Fibroblast of upper back skin (primary cell): ENCODE measurements at places on chromosomes 6 and 20.
A peak's percentile ranks its signal among the peaks of the same experiment; 100 is the strongest.

DNA sequence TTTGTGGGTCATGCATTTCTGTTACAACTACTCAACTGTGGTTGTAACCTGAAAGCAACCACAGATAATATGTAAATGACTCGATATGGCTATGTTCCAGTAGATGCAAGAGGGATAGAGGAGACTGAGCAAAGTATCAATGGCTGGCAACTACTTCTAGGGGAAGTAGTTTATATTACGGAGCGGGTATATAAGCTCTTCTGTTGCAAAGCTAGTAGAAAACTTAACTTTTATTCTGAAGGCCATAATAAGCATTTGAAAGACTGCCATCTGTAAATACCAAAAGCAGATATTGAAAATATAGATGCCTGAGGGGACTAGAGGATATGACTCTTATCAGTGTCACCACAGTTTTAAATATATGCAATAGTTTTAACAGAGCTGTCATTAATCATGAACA is 655.3 kb downstream of the PHF3 start:
- DNase-seq: peak; percentile 52

- peak; percentile 55 for DNase-seq
Observed at GRCh38 chr20:14264869-14265268, 72.5 kb downstream of the FLRT3 start.

GRCh38 chr6:14454473-14454775 is 336.9 kb downstream of the CD83 start:
- no peak for DNase-seq

DNA sequence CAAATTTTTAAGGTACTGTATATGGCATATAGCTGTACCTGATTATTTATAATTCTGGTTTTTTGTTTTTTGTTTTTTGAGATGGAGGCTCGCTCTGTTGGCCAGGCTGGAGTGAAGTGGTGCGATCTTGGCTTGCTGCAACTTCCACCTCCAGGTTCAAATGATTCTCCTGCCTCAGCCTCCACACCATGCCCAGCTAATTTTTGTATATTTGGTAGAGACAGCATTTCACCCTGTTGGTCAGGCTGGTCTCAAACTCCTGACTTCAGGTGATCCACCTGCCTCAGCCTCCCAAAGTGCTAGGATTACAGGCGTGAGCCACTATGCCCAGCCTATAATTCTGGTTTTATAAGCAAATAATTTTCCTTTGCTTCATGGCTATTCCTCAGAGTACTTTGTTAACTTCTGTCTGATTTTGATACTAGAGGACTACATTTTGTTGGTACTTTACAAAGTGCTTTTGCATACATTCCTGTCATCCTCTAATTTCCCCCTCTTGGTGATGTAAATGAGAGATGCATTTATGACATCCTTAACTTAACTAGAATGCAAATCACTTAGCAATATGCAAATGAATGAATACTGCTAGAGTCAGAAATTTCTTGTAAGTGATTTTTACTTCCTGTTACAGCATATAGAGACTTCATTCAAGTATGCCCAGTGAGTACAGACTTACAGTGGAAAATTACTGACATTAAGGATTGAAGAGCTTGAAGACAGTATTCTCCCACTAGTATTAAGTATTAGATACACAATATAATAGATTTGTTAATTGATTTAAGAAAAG is 35.7 kb upstream of the ARID1B start:
- DNase-seq: no peak

- peak; percentile 87 for DNase-seq
Observed at GRCh38 chr20:19964289-19965265, 52.6 kb upstream of the NAA20 start.

GRCh38 chr6:72720464-72720863 is 98.6 kb downstream of the KCNQ5 start:
- DNase-seq: peak; percentile 58

DNA sequence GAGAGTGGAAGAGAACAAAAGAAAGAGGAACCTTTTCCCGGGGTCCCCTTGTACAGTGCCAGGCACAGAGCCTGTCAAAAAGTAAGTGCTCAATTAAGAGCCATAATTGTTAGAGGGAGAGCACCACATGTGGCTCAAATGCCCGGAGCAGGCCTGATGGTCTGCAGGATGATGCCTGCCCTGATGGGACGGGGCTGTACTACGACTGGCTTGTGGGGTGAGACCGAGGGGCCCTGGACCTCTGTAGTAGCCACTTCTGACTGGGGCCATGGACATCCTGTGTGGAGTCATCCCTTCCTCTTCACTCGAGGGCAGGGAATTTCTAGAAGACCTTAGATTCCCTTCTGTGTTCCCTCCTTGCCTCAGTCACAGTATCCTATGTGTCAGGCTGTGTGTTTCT is 47.9 kb downstream of the KCNK5 start:
- DNase-seq: no peak

GRCh38 chr6:168179702-168180382 is 100.8 kb upstream of the FRMD1 start:
- DNase-seq: no peak

DNA sequence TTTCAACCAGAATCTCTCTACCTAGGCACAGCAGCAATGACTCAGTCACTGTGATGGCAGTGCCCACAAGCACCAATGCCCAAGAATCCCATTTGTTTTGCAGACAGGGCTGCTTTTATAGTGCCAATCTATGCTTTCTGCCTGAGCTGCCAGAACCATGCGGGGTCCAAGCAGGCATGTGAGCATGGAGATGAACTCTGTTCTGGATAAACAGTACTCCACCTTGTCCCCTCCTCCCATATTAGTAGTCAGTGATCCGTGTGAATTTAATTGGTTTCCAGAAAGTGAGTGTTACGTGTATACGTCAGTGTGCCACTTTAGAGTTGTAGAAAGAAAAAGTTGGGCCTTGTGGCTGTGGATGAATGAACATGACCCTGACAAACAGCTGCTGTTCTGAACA is 79.4 kb downstream of the SASH1 start:
- no peak for DNase-seq

- no peak for DNase-seq
Observed at GRCh38 chr6:109722011-109722410, 30.9 kb downstream of the FIG4 start.

DNA sequence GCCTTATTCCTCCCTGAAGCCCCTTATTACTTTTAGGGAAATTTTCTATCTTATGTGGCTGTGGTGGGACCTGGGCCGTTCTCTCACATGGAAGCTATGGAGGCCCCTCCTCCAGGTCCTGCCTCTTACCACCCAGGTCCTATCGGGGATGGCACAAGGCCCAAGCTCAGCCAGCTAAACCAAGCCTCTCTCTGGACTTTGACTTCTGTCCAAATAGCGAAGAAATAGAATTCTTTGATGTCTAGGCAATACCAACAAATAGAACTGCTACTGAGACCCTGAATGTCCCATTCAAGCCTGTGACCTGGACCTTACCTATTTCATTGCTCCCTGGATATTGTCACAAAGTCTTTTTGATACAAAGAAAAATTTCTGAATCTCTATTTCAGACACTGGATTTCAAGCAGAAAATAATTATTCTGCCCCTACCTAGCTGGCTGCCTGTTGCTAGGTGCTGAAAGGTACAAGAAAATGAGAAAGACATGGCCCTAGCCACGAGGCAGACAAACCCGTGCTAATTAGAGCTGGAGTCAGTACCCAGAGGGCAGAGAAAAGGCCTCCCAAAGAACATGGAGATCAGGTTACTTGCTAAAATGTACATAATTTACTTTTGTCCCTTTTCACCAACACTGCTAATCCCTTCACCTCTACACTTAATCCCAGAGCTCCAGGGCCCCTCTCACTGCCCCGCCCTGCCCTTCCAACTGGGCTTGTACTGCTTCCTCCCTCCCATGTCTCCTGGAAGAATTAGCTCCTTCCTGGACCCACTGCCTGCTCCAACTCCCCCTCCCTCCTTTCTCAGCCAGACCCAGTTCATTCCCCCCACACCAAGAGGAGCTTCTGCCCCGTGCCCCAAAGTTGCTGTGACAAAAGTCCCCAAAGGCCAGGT is 15.5 kb upstream of the NNAT start:
- DNase-seq: no peak

DNA sequence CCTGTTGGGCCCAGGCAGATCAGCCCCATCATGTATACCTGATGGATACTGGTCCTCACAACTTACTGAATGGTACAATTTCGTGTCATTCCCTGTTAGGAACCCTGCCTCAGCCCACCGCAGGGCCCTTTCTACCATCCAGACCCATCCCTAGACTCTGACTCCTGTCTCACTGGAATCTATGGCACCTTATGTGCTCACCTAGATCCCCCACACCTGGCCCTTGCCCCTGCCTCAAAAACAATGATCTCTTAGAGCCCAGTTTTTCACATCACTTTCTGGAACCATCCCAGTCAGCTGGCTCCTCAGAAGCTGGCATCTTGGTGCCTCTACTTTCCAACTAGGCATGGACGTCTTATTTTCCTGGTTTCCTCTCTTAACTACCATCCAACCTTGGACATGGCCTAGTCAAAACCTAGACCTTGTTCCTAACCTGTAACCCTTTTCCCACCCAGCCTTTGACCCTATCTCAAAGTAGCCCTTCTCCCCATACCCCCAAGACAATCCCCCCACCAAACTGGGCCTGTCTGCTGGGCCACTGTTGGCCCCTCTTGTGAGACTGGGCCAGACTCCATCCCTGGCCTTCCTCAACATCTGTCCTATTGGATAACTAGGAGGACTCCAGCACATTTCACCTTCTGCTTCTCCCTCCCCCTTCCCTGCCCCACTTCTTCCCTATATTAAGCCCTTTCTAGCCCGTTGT is 981 bp downstream of the HM13 start:
- no peak for DNase-seq

DNA sequence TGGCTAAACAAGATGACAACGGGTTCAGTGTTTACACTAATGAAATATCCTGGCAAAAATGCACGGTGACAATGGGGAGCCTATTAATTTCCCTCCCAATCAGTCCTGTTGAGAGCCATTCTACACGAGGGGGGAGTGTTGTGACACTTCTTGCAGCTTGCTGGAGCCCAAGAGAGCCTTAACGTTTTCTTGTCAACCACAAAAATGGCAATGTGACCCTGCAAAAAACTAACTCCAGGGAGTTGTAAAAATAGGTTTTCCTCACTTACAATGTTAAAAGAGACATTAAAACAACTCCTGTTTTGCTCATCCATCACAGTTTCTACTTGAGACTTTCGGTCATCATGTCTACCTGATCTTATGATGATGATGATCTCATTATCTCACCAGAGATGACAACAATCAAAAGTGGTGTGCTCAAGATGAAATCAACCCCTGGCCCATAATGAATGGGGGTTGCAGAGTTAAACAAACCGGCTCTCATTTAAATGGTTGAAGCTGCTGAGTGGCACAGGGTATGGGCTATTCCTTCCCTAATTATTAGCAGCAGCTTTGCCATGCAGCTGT is 57.9 kb downstream of the GJA10 start:
- no peak for DNase-seq

DNA sequence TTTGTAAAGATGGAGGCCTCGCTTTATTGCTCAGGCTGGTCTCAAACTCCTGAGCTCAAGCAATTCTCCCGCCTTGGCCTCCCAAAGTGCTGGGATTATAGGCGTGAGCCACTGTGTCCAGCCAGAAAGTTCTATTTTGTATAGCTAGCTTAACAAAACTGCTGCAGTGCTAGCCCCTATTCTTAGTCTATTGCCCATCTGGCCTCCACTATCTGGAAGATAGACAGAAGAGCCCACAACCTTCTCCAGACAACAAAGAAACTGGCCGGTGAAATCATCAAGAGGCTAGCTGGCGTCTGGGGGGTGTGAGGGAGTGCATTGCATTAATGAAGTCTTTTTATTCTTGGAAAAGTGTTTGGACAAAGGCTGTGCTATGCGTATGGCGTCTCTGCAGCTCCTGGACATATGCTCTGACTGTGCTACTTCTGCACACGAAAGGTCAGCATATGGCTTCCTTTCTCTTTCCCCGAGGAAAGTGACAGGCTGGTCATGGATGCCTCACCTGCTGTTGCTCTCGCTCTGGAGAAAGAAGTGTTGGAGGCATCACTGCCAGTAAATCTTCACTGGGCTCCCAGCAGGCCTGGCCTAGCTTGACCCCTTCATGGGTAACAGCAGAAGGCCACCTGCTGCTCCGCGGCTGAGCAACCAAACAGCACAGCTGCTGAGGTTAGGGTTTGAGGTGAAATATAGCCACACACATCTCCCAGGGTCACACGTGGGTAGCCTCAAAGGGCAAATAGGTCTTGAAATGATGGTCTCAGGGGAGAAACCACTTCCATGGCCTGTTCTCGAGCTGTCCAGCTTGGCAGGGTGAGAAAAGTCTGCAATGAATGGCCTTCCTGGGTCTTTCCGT is 95.1 kb upstream of the IYD start:
- no peak for DNase-seq

- peak; percentile 95 for DNase-seq
Observed at GRCh38 chr6:1325461-1326309, 13.8 kb downstream of the FOXQ1 start.

GRCh38 chr6:151317103-151317994 is 74.0 kb downstream of the ZBTB2 start:
- DNase-seq: peak; percentile 89

GRCh38 chr6:167449094-167449861 is 124.4 kb downstream of the TTLL2 start:
- DNase-seq: no peak

- no peak for DNase-seq
Observed at GRCh38 chr20:5797843-5798462, 47.8 kb downstream of the SHLD1 start.

DNA sequence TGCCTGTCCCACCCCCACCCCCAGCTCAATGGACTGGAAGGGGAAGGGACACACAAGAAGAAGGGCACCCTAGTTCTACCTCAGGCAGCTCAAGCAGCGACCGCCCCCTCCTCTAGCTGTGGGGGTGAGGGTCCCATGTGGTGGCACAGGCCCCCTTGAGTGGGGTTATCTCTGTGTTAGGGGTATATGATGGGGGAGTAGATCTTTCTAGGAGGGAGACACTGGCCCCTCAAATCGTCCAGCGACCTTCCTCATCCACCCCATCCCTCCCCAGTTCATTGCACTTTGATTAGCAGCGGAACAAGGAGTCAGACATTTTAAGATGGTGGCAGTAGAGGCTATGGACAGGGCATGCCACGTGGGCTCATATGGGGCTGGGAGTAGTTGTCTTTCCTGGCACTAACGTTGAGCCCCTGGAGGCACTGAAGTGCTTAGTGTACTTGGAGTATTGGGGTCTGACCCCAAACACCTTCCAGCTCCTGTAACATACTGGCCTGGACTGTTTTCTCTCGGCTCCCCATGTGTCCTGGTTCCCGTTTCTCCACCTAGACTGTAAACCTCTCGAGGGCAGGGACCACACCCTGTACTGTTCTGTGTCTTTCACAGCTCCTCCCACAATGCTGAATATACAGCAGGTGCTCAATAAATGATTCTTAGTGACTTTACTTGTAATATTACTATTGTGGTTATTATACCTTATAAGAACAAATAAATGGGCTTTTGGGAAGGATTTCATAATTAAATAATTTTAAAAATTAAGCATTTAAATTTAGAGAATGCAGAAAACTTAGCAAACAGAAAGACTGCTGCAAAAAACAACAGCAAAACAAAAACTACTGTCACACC is 8.4 kb downstream of the CDKN1A start:
- no peak for DNase-seq

GRCh38 chr6:40499215-40499614 is 87.9 kb downstream of the LRFN2 start:
- no peak for DNase-seq
